Stimulated activated naive CD8-positive, alpha-beta T cell treated with anti-CD3 and anti-CD28 coated beads, Interleukin-15, amount 100 ng/mL, for 72 hours (primary cell): ENCODE measurements at places on chromosomes 2 and 18.

DNA sequence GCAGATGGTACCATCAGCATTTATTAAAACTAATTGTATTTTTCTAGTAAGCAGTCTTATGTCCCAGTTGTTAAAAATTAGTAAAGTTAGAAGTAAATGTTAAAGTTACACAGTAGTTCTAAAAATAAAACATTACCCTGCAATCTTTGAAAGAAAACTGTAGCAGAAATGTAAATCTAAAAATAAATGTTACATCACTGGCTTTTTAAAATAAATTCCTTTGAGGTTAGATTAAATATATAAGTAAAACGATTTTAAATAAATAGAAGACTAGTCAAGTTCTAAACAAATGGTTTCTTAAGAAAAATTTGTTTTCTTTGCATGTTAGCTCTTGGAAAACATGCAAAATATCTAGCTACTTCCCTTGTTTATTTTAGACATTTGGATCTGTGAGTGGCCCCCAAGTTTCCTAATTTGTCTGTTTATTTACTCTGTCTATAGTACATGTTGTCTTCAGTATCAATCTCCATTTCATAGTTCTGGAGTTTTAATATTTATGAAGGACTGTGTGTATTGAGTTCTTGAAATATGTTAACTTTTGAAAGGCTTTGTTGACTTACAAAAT, 58.2 kb downstream of the GLS start:
- DNase-seq: no peak

DNA sequence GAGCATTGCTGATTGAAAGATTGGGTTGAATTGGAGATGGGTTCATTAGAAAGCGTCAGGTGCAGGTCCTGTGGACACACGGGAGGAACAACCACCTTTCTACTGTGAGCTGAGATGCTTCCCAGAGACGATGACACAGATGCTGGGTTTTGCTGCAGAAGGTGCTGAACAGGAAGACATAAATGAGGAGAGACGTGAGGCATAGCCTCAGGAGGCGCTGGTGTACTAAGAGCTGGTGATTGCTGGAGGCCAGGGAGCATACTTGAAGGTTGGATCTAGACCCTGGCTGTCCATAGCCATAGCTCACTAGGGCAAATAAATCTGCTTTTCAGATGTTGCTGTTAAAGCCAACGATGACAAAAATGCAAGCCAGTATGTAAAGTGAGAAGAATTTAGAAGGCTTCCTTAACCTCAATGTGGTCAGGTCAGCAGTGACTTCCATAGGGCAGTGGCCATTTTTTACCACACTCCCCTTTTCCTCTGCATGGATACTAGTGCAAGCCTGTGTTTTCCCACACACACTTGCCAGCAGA, 153.7 kb downstream of the SOX11 start:
- DNase-seq: no peak

- DNase-seq: peak; percentile 15
These were observed 421.3 kb downstream of the LPIN1 start for GRCh38 chr2:12167525-12168317.

GRCh38 chr2:24924732-24925131, 4.7 kb upstream of the ADCY3 start:
- DNase-seq: no peak

GRCh38 chr2:1010415-1010930, 59.8 kb downstream of the SNTG2 start:
- DNase-seq: no peak

- DNase-seq: no peak
These were observed 5.9 kb downstream of the FAM171B start for GRCh38 chr2:186699742-186700141.

GRCh38 chr2:190678444-190679162, 29.7 kb downstream of the NAB1 start:
- DNase-seq: peak; percentile 53

- DNase-seq: no peak
These were observed 98.4 kb downstream of the NDUFA10 start for GRCh38 chr2:239926587-239927232.

- DNase-seq: no peak
These were observed 5.0 kb downstream of the DSG2 start for GRCh38 chr18:31503011-31503410.

GRCh38 chr2:133142087-133142486, 426.2 kb downstream of the NCKAP5 start:
- DNase-seq: no peak

GRCh38 chr2:46869621-46870020, 46.0 kb downstream of the MCFD2 start:
- DNase-seq: no peak

GRCh38 chr18:11974741-11975325, 6.5 kb upstream of the IMPA2 start:
- DNase-seq: no peak

DNA sequence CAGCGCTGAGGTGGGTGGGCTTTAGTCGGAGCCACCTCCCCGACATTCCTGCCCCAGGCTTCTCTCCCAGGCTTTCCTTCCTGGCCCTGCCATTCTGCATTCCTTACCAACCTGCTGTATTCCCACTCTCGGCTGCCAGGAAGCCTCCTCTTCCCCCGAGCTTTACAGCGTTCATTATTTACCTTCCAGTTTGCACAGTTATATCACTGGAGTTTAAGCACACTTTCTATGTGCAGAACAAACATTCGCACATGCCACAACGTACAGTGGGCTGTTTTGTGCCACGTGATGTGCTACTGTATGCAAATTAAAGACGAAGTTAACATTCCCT, 246.3 kb downstream of the SOX11 start:
- DNase-seq: no peak

GRCh38 chr2:71347517-71347916, 15.9 kb downstream of the ZNF638 start:
- no peak for DNase-seq

DNA sequence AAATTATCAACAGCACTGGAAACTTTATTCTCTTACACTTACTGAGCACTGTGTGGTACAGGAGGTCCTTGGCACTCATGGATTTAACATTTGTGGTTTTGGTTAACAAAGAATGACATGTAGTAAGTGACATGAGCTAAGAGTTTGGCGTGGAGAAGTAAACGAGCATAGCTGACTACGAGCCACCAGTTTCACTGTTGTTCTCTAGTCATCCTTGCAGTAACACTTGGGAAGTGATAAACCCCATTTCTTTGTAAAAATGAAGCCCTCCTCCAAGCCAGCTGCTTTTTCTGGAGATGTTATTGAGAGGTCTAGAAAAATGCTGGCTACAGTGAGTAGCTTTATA, 32.7 kb downstream of the QPCT start:
- DNase-seq: peak; percentile 71

DNA sequence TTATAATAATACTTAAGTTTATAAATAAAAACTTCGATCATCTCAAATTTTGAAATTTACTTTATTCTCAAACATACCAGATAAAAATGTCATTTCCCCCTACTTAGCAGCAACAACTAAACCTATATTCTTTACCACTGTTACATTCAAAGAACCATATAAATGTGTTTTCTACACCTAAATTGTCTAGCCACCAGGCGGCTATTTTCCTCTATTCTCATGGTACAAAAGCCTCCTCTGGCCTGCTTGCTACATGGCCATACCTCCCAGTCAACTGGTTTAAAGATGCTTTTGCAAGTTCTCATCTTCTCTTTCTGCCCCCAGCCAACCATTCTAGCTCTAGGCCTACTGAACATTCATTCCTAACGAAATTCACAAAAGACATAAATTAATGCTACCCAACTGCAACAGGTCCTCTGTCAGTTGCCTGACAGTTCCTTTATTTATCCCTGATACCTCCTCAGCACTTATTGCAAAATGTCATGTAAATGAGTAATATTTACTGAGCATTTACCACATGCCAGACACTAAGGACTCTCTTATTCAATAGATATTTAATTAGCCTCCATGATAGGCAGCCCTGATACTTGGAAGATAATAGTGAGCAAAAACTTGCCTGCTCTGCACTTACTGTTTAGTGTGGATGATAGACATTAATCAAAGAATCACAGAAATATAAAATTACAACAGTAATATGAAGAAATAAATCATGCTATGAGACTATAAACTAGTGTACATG, 5.0 kb downstream of the C1D start:
- DNase-seq: no peak

GRCh38 chr2:152858594-152859265, 140.3 kb downstream of the ARL6IP6 start:
- DNase-seq: no peak

- no peak for DNase-seq
These were observed 32.2 kb upstream of the PTPN4 start for GRCh38 chr2:119727493-119727892.

- peak; percentile 77 for DNase-seq
These were observed 63.3 kb upstream of the ALPP start for GRCh38 chr2:232315049-232315922.

- no peak for DNase-seq
These were observed 169.5 kb downstream of the HRH4 start for GRCh38 chr18:24629921-24630320.

DNA sequence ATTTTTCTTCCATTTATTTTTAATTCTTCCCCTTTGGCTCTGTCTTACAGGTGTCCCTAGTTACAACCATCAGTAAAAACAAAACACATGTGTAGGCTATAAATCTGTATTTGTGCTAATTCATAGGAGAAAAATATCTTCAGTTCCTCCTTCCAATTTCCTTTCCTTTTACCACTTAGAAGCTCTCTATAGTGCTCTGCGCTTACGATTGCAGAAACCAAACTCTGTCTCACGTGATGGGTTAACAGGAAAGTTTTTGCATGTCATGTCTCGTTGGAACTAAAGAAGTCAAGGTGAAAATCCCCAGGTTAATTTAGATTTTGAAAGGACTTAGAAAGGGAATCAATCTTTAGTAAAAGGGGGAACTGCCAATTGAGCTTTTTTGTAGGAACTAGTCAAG, 1390.5 kb upstream of the ZEB2 start:
- DNase-seq: no peak

DNA sequence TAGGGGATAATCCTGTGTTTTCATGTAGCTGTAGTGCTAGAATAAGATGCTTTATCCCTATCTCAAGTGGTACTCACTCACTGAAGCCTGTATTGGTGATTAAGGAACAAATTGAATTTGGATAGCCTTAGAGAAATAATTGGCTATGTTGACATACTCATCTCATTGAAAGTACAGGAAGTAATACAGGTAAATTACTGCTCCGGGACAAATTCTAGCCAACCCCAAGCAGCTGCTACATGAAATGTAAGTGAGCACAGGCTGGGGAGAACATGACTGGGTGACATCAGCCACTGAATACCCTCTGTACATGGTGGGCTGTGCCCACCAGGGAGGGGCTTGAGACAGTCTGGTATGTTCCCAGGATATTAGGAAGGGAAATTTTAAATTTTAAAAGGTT, 188.4 kb upstream of the RASGRP3 start:
- DNase-seq: no peak

GRCh38 chr2:170038734-170039133, 139.2 kb upstream of the MYO3B start:
- DNase-seq: no peak

- DNase-seq: no peak
These were observed 178.7 kb downstream of the ZNF385B start for GRCh38 chr2:179682756-179683155.

DNA sequence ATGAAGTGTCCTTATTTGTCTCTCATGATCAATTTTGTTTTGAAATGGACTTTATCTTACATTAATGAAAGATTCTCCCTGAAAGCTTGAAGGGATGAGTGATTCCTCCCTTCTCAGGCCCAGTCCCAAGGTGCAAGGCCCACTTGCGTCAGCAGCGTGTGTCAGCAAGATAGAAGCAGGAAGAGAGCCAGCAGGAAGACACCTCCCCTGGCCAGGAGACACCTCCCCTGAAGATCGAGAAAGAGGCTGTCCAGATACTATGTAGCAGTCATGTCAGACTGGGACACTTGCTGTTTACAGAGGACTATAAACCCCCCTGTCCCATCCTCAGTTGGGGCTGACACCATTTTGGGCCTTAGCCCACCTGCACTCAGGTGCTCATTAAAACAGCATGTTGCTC, 38.3 kb downstream of the TIMM21 start:
- DNase-seq: no peak

DNA sequence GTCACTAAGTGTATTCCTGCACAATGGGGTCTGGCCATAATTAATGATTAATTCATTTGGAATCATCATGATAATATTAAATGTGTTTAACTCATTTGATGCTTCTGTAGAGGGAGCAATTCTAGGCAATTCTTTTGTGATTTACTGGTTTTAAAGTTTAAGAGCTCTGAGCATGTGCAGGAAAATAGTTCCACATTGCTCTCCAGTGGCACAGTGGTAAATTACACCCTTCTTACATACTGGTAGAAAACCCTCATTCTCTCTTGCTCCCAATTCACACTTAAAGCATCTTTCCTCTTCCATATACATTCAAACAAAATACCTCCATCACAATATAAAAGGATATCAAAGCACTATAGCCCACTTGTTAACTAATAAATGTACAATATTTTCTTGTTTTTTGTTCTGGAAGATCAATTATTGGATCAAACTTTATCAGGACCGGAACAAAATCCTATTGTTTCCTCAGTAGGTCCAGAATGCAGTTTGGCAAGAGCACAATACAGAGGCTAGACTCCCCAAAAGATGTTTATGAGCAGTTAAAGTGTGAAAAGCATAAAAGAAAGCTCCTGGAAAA, 844.3 kb downstream of the MBD2 start:
- no peak for DNase-seq

- DNase-seq: no peak
These were observed 40.5 kb upstream of the BMP10 start for GRCh38 chr2:68911709-68912108.

DNA sequence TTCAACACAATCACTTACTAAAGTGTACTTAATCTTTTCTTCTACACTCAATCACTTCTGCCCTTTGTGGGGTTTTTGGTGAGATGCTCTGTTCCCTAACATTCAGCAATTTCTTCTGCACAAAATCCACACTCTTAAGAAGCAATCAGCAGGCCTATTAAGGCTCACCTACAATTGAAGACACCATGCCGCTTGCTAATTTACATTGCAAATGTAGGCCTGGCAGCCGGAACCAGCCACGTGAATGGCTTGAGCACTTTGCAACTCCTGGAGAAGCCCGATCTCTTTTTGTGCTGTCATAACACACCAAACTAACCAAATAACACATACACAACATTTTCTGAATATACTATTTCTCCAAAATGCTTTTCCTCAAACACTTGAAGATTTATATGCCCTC, 66.3 kb downstream of the NYAP2 start:
- DNase-seq: no peak

GRCh38 chr2:219634171-219634940, 6.9 kb downstream of the SLC4A3 start:
- DNase-seq: no peak

GRCh38 chr18:6219116-6219717, 195.5 kb downstream of the L3MBTL4 start:
- peak; percentile 11 for DNase-seq

GRCh38 chr2:217710211-217710765, 292.5 kb downstream of the TNS1 start:
- no peak for DNase-seq

DNA sequence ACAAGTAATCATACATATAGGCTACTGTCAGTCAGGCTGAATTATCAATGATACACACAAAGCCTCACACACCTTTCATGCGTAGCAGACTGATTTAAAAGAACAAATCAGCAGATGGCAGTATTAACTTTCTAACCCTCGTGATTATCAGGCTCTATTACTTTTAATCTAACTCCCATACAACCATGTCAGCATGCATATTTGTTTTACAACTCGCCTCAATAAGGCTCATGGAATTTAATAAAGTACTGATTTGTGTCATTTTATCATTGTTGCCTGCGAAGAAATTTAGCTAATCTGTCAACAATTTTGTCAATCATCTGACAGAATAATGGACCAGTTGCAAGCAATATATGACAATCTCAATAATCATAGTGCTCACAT, 82.8 kb downstream of the SLC25A12 start:
- DNase-seq: no peak
